ENCODE measurements at places on chromosomes 16 and 17.

GRCh38 chr16:68370581-68371275 lies 59.9 kb downstream of the PRMT7 start:
- DNase-seq = no peak

GRCh38 chr17:17999364-18000029 lies 26.8 kb downstream of the DRC3 start:
- DNase-seq = no peak

- DNase-seq = no peak
Measured at GRCh38 chr16:49472598-49472997, 99.0 kb downstream of the C16orf78 start.

- no peak for DNase-seq
Measured at GRCh38 chr17:81646869-81647600, 9.3 kb downstream of the PDE6G start.

DNA sequence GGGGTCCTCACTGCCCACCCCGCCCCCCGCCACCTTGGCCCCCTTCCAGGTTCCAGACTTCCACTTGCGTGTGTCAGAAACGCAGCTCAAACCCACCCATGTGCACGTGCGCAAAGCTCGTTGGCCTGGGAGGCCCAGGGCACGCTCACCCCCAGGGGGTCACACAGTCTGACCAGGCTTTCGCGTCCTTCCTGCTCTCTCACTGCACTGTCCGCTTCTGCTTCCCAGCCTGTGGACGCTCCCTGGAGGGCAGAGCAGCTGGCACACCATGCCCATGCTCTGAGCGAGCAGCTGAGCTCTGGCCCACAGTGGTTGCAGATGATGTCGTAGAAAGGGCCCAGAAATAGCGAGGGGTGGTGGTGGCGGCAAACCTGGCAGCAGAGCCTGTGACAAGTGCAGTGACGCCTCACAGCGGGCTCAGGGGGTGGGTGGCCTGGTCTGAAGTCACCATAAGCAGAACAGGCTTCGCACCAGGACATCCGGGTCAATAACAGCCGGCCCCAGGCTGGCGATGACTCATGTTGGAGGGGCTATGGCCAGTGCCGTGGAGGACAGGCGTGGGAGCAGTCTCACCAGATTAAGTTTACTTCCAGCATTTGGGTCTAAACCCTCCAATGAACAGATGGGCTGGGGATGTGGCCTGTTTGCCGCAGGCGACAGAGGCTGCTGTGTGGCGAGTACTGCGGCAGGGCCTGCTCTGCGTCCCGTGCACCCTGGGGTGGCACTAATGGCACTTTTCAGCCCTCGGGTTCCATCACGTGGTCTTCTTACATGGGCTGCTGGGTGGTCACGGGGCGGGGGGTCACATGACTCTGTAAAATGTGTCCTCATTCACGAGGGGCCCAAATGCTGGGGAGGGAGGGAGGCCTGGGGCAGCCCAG lies 49.0 kb downstream of the NT5M start:
- DNase-seq = no peak

DNA sequence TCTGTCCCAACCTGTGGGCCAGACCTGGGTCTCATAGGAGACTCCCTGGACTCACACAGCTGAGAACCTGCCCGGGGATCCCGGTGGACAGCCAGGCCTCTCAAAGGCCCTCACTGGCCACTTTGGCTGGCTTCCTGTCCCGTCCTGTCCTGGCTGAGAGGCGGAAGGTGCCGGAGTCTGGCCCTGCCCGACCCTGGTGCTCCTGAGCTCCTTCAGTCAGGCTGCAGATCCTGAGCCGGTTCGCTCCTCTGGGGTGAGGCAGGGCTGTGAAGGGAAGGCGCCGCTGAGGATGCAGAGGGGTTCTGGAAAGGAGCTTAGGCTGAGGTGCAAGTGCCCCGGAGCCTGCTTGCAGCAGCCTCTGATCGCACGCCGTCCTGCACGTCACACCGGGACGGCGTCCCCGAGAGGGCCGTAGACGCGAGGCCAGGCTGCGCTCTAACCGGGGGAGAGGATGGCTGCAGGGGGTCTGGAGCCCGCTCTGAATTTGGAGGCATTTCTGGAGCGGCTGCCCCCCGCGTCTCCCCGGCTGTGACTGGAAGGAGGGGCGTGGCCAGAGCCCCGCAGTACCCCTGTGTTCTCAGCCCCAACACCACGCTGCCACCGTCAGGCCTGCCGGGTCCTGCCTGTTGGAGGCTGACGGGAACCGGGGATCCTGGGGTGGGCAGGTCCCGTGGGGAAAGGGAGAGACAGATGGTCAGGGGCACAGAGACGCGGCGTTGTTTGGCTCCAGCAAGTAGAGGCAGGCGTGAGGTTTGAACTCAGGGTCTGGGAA lies 4.1 kb downstream of the HGS start:
- no peak for DNase-seq

DNA sequence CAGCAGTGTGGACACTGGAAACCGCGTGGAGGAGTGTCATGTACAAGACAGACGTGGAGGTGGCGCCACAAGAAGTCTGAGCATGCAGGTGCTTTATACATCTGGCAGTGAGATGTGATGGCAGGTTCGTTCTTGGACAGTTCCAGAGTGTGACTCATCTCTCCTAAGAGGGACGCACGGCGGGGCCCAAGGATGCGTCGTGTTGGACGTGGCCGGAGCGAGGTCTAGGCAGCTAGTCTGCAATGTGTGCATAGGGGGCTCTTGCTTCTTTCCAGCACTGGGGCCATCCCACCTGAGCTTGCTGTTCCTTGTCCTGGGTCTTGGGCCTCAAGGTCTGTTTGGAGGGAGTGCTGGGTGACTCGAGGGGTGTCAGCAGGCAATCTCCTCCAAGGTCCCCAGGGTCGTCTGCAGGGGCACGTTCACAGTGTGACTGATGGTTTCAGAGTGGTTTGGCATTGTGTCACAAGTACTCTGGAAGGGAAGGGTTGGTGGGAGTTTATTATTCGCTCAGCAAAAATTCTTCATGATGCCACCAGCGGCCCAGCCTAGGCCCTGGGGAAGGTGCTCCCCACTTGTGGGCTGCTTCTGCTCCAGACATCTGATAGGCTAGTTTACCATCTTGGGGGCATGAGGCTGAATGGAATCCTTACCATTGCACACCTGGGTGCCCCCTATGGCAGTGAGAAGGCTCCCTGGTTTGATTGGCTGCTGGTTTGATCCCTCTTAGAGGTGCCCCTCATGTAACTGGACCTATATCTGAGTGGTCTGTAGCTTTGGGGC lies 22.1 kb downstream of the SPACA3 start:
- no peak for DNase-seq

DNA sequence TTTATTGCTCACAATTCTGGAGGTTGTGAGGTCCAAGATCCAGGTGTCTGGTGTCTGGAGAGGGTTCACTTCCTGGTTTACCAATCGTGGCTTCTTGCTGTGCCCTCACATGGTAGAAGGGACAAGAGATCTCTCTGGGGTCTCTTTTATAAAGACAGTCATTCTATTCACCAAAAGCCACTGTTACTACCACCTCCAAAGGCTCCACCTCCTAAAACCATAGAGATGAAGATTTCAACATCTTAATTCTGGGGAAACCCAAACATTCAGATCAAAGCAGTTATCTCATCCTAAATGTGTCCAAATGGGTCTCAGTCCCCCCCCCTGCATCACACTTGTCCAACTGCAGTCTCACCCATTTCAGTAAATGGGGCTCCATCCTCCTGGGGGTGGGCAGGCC lies 132.9 kb upstream of the XYLT1 start:
- no peak for DNase-seq

GRCh38 chr17:29100296-29100695 lies 57.4 kb downstream of the PIPOX start:
- no peak for DNase-seq

- DNase-seq = no peak
Measured at GRCh38 chr17:28865946-28866752, 11.3 kb downstream of the ERAL1 start.
